ENCODE measurements at places on chromosomes 5 and 9.

DNA sequence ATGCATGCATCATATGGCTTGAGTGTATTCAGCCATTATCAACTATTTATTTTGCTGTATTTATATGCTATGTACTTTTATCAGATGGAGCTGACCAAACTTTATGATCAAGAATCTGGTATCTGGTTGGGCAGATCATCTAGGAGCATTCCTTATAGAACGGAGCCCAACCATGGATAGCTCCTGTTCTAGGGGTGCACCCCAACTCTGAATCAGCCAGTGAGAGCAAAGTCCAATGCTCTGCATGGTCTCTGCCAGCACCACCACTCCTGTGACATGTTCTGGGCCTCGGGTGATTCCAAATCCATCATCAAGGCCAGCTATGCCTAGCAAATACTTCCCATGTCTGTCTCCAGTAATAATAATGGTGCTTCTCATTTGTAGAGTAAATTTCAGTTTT is 517.5 kb downstream of the AGTPBP1 start:
- DNase-seq: no peak

- no peak for DNase-seq
These were observed 109.6 kb downstream of the ANKRD18B start for GRCh38 chr9:33633636-33634035.

DNA sequence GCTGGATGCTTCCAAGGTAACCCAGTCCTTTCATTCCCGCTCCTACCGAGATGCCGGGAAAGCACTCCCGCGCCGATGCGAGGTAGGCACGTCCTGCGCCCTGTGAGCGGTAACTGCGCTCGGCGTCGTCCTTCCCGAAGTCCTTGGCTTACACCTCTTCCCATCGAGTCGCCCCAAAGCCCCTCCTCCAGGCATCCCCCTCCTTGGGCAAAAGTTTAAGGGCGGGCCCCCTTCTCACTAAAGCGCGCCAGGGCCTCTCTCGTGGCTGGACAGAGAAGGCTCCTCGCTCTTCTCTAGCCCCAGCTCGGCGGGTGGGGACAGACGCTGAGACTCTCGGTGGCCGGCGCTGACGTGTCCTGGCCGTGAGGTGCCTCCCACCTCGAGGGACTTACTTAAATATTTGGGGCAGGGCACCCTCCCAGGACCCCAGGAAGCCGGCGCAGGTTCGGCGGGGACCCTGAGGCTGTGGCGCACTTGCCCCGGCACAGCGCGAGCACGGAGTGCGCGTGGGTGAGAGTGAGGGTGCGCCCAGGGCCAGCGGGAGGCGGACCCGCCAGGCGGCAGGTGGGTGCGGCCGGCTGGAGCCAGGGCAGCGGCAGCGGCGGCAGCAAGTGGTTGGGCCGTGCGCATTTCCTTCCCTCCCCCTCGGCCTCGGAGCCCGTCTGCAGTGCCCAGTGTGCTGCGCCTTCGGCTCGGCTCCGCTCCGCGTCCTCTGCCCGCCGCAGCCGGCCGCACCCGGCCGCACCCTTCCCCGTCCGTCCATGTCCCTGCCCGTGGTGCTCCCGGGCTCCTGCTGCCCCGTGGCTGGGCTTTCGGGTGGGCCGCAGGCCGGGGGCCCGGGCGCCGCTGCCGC is at the start of gene ENTREP1:
Gene ENTREP1 (plus strand): TSS at position 667 of the 853 bp plus-strand sequence. CDS start 95 bp downstream, at position 762.
- peak; percentile 10 for DNase-seq

- no peak for DNase-seq
These were observed 133.0 kb downstream of the DOCK2 start for GRCh38 chr5:169770109-169770508.

DNA sequence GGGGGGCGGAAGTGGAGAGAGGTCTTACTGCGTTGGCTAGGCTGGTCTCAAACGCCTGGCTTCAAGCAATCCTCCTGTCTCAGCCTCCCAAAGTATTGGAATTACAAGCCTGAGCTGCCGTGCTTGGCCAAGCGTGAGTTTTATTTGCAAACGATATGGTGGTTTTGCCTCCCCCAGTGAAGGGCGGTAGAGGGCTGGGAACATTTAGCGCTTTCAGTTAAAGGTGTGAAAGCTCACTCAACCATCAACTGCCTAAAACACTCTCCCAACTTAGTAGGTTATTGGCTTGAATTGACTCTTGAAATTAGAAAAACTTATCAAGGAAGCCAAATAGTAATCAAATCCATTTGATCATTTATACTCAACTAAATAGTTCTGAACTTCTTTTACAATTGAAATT is 156.3 kb downstream of the ESM1 start:
- DNase-seq: no peak

GRCh38 chr9:135494791-135495559 is 5.5 kb upstream of the MRPS2 start:
- no peak for DNase-seq

GRCh38 chr5:21862986-21863385 is 990.2 kb downstream of the CDH12 start:
- no peak for DNase-seq
